ENCODE measurements at places on chromosomes 4 and X.

- DNase-seq = no peak
Observed at GRCh38 chr4:128427832-128428366, 140.3 kb upstream of the PGRMC2 start.

GRCh38 chrX:21975812-21976211, 35.3 kb downstream of the SMS start:
- no peak for DNase-seq

DNA sequence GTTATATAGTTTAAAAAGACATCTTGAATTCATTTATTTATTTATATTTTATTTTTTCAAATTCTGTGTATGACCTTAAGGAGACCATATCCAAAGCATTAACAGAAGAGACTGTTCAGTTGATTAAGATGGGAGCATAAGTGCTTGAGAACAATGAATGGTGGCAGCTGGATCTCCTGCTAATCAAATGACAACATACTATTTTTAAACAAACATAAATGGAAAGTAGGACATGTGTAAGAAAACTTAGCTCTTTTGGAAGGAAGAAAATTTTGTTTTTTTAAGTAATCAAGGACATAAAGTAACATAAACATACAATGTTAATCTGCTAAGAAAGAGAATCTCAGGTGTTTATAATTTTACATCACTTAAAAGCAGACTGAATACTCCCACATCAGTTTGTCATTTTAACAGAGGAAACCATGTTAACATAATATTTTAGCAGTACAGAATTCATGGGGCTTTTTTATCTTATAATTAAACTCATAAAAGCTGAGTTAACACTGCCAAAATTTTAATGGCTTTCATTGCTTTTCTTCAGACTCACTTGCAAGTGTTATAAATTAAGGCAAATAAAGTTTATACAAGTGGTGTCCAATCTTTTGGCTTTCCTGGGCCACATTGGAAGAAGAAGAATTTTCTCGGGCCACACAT, 95.1 kb downstream of the MAD2L1 start:
- DNase-seq = no peak

GRCh38 chrX:3262901-3263300, 83.6 kb downstream of the MXRA5 start:
- no peak for DNase-seq

- peak; percentile 40 for DNase-seq
Observed at GRCh38 chr4:53490965-53491622, 100.2 kb downstream of the LNX1 start.

GRCh38 chrX:135315864-135316263, 6.6 kb downstream of the ETDC start:
- DNase-seq = peak; percentile 9

GRCh38 chr4:165839615-165840333, 33.3 kb upstream of the TLL1 start:
- no peak for DNase-seq

GRCh38 chrX:40174854-40175510, 77.2 kb upstream of the BCOR start:
- no peak for DNase-seq

DNA sequence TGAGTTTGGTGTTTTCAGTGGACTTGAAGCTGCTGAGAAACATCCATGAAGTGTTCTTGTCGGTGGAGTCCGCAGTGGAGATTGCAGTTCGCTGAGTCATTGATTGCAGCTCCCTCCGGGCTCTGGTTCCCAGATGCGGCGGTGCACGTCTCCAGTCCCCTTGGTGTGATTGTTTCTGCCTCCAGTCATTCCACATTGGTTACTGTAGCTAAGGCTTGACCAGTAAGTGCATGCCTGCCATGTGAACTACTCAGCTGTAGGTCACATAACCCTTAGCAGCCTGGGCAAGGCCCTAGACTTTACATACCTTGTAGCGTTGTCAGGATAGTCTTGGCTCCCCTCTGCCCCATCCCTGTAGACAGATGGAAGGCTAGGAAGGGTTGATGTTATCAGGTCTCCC, 53.8 kb upstream of the CLCN4 start:
- DNase-seq = no peak

DNA sequence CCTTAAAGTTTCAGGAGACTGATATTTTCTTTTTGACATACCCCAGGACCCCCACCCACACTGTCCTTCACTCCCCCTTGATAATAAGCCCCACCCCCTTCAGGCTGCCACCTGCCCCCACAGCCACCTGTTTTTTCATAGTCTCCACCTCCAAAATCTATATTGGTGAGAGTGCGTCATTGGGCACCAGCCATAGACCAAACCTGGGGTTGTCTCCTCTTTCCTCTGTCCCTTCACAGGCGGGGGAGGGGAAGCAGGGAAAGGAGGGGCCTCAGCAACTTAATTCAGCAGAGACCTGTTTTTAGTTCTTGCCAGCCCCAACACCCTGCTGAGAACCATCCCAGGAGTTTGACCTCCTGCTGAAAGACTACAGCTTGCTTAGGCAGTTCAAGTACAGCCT, 1.1 kb downstream of the ARHGAP36 start:
- no peak for DNase-seq

DNA sequence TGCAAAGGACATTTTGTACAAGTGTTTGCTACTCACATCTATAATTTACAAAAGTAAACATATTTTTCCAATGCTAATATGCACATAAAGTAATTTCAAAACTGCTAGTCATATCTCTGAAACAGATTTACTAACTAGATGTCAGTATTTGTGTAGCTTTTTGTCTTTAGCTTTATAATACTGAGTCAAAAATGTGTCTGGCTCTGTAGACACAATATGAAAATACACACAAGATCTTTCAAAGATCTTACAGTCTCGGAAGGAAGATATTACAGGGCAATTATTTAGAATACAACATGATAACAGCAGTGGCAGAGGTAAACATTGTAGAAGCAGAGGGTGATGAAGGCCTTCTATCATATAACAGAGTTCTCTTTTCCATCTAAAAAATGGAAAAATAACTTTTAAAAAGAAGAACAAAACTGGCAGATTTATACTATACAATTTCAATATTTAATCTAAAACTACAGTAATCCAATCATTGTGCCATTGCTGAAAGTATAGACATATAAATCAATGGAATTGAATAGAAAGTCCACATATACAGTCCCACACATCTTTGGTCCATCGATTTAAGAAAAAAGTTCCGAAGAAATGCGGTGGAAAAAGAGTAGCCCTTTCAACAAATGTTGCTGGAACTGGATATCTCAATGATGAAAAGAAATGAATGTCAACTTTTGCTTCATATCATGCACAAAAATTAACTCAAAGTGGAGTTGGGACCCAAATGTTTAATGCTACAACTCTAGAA, 29.4 kb downstream of the ARAP2 start:
- DNase-seq = no peak

DNA sequence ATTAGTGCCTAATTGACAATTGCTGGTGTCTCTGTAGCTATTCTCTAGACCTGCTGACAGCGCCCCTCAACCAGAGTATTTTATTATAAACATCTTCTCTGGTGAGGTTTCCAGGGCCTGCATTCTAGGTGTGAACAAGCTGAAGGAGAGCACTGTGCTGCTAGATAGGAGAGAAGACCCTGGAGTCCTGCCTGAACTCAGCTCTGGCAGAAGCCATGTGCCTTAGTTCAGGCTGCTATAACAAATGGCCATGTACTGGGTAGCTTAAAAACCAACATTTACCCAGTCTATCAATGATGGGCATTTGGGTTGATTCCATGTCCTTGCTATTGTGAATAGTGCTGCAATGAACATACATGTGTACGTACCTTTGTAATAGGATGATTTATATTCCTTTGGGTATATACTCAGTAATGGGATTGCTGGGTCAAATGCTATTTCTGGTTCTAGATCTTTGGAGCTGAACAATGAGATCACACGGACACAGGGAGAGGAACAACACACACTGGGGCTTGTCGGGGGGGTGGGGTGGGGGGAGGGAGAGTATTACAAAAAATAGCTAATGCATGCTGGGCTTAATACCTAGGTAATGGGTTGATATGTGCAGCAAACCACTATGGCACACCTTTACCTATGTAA, 185.5 kb upstream of the CPEB2 start:
- no peak for DNase-seq

DNA sequence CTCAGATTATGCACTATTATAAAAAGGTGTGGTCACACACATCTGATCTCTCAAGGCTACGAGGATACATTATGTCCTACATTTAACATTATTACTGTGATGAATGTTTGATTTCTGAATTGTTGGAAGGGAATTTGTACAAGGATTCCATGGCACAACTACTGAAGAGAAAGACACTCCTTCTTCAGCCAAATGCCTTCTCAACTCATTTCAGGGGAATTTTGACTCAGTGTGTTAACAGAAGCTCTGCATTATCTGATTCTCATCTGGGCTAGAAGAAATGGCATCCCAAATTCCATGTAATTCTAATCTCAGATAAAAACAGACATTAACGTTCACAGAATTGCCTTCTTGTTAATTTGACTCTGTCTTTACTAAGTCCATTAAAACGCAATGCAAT, 477.7 kb downstream of the PDGFC start:
- DNase-seq = no peak

- DNase-seq = no peak
Observed at GRCh38 chr4:145731028-145731427, 51.1 kb downstream of the C4orf51 start.

GRCh38 chr4:10958226-10958856, 273.8 kb upstream of the CLNK start:
- DNase-seq = no peak

GRCh38 chr4:148800940-148801339, 358.7 kb upstream of the NR3C2 start:
- no peak for DNase-seq

DNA sequence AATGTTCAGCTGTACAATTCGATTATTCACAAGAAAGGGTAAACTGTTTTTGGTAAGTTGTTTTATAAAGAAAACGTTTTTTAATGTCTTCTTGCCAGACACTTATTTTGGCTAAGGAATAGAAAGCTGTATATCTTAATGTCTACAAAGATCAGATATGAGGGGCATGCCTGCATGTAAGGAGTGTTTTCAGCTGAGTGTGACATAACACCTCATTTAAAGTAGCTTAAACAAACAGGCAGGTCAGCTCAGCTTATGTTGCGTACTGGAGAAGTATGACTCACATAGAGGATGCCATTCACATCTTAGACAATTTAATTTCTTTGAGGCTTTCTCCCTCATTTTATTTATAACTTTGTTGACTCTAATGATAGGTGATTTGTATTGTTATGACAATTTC, 30.4 kb downstream of the LAMTOR3 start:
- DNase-seq = no peak

- DNase-seq = peak; percentile 26
Observed at GRCh38 chrX:115949900-115950822, 220.4 kb upstream of the AGTR2 start.

GRCh38 chr4:15714646-15715435, 12.0 kb downstream of the BST1 start:
- DNase-seq = no peak

DNA sequence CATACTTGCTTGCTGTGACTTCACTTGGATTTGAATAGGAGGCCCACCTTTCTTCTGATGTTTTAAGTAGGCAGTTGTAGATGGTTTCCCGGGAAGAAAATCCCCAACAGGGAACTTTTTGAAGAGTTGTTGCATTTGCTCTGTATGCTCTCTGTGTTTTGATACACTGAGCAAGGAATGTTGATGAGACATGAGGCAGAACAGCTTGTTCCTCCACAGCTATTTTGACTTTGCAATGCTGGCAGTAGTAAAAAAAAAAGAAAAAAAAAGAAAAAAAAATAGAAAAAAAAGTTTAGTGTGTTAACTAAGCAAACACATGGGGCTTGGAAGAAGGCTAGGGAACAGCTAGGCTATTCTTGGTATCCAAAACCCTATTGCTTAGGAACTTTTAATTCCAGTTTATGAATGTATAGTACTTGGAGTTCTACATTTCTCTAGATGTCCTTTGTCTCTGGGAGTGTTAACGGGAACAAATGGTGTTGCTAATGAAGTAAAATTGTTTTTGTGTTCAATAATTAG, 23.4 kb upstream of the PAQR3 start:
- no peak for DNase-seq

DNA sequence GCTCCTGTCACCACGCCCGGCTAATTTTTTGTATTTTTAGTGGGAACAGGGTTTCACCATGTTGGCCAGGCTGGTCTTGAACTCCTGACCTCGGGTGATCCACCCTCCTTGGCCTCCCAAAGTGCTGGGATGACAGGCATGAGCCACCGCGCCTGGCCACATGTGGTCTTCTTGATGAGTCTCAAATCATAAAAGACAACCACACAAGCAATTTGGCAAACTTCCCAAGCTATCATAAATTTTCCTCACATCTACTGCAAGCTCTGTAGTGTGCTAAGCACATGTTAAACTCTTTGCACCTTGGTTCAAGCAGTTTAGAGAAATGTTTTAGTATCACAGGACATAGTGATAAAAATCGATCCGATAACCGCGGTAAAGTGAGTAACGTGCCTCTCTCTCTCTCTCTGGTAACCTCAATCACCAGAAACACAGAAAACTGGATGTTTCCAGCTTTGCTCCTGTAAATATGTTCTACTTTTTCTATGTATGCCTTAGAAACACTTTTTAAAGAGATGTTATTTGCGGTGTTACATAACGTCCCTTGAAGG, 256.8 kb downstream of the DHRSX start:
- no peak for DNase-seq

GRCh38 chrX:12947545-12948235, 27.2 kb upstream of the TMSB4X start:
- no peak for DNase-seq

- DNase-seq = no peak
Observed at GRCh38 chr4:184255361-184255760, 37.7 kb upstream of the ENPP6 start.

DNA sequence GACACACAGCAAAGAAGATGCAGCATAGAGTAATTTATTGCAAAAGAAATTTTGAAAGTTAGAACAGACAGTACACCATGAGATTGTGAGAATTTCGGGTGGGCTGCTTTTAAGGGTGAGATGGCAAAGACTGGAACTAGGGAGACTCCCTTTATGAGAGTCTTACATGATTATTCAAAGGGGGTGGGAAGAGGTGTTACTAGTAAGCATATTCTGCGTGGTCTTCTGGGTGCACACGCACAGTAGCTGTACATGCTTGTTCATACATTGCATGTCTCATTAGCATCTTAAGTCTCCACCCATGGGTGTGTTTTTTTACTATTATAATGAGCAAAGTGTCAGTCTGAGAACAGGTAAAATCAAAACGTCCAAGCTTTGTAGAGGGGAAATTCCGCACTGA, 49.4 kb upstream of the USP38 start:
- no peak for DNase-seq

DNA sequence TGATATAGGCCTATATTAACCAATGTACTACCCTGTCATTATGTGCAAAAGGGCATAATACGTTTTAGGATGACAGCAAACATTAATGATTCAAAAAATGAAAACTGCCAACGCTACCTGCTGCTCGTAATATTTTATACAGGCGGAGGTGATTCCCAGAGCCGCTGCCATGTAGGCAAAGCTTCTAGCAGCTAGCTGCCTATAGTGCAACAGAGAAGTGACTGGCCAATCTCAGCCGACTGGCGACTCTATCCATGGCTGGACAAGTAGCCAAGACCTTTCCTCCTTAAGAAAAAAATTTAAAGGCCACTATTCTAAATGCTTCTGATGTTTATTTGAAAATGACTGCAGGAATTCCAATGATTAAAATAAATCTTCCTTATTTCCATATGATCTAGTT, 1.9 kb downstream of the PPARGC1A start:
- DNase-seq = no peak

GRCh38 chr4:41204400-41204978, 9.9 kb downstream of the APBB2 start:
- DNase-seq = no peak

- no peak for DNase-seq
Observed at GRCh38 chr4:2930135-2930757, 33.0 kb downstream of the NOP14 start.

- peak; percentile 25 for DNase-seq
Observed at GRCh38 chr4:11427121-11427996, 1.3 kb downstream of the HS3ST1 start.

- DNase-seq = no peak
Observed at GRCh38 chr4:55249476-55249875, 96.6 kb upstream of the SRD5A3 start.

Measured in GM13976 (cell line).